ENCODE measurements at places on chromosomes 5 and 9.

- no peak for DNase-seq
These were observed 191.4 kb upstream of the SGCD start for GRCh38 chr5:156135531-156135930.

DNA sequence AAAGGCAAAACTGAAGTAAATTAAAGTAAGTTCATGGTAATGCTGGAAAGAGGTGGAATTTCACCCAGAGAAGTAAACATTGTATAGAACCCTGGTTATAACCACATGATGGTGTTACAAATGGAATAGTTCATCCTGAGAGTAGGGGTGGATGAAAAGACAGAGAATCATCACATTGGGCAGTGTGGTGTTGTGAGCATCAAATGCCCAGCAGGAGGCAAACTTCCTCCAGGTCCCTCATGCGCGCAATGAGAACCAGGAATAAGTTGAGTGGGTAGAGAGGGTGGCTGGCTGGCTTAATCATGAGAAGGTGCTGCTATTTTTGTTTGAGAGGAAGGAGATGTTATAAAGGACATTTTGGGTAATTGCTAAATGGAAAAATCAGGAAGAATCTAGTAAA, 163.3 kb upstream of the HMHB1 start:
- no peak for DNase-seq

GRCh38 chr9:128607642-128608350, 48.9 kb downstream of the DYNC2I2 start:
- no peak for DNase-seq

GRCh38 chr5:14165375-14166106, 22.4 kb downstream of the TRIO start:
- DNase-seq = no peak

DNA sequence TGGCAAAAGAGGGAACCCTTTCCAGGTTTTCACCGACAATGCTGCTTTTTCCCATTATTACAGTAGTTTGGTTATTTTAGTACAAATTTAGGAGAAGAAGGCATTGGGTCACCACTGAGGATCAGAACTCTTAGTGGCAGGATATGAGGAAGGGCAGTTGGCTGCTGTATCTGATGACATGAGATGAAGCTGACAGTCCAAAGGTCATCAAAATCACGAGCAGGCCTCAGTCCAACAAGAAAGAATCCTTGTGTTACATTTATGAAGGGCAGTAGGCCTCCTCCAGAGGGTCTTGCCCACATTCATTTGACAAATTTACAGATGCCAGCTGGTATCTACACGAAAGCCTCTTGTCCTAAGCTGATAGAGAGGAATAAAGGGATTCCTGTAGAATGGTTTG, 49.5 kb upstream of the COL15A1 start:
- no peak for DNase-seq

- no peak for DNase-seq
These were observed 2.0 kb downstream of the NR2F1-AS1 start for GRCh38 chr5:93578813-93579691.

GRCh38 chr5:133730346-133730745, 118.0 kb upstream of the FSTL4 start:
- DNase-seq = no peak

GRCh38 chr5:178247481-178248456, 15.2 kb upstream of the PHYKPL start:
- no peak for DNase-seq

Measured in CD4-positive, alpha-beta memory T cell (primary cell).